Foreskin fibroblast (primary cell): ENCODE measurements at places on chromosomes 4 and X.

GRCh38 chr4:81756973-81757372, 285.3 kb upstream of the RASGEF1B start:
- DNase-seq = no peak

GRCh38 chr4:15182600-15183220, 180.4 kb downstream of the CPEB2 start:
- DNase-seq = no peak

GRCh38 chr4:142840516-142841123, 5.5 kb downstream of the INPP4B start:
- peak; percentile 70 for DNase-seq

- no peak for DNase-seq
Observed at GRCh38 chr4:20883231-20883630, 183.0 kb downstream of the PACRGL start.

- DNase-seq = no peak
Observed at GRCh38 chr4:141124224-141124623, 9.0 kb downstream of the RNF150 start.

- peak; percentile 69 for DNase-seq
Observed at GRCh38 chr4:108168671-108169523, at the start of gene LEF1. Gene LEF1, minus strand, starts transcription at chr4:108168932. Its CDS starts 1,165 bp downstream, at chr4:108167767.

DNA sequence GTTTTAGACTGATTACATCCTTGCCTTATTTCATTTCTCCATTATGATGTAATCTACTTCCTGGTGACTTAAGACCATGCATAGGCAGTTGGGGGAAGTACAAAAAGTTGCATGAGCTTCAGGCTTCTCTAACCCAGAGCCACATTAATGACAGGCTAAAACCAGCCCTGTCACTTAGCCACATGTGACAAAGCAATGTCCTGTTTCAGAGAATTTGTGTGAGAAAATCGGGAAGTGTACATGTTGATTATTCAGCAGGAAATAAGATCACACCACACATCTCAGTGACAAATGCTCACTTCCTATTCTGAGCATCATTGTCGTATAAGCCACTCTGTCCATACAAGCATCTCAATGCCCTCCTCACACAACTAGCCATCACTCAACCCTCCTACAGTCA, 98.5 kb upstream of the MAGEB16 start:
- DNase-seq = no peak

DNA sequence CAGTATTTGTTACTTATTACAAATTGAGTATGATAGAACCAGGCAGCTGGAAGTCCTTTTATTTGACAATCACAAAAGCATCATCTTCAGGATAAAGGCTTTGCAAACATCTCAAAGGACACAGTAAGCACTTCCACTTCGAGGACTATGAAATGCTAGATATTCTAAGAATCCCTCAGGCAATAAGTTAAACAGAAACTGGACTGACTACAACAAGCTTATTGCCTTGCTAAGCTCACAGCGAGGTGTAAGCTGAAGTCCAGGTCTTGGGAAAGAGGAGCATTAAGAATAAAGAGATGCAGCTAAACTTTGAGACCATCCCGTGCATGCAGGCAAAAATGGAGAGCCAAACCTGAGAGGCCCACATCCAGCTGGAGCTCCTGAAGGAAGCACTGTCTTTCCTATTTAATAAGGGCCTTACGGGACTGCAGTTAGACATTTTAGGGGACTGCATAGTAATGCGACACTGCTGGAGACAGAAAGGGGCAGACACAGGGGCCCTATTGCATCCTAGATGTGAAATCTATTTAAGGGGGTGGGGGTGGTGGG, 38.7 kb downstream of the DCHS2 start:
- DNase-seq = no peak

DNA sequence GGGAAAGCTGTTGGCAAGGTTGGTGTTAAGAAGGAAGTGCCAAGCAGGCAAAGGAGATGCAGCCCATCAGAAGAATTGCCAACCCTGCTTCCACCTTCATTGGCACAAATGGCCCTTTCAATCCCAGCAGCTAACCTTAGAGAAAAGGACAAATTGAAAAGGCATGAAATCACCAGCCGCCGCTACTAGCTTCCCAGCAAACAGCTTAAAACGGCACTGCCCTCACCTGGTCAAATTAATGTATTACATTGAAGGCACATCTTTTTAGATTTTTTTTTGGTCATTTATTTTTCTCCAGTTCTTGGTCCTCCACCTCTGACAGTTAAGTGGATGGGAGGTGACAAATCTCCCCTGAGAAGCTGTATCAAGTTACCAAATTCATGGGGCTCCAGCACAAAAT, 51.0 kb upstream of the NHSL2 start:
- DNase-seq = peak; percentile 13

GRCh38 chr4:51943221-51943620, 76.9 kb downstream of the LRRC66 start:
- DNase-seq = peak; percentile 20

DNA sequence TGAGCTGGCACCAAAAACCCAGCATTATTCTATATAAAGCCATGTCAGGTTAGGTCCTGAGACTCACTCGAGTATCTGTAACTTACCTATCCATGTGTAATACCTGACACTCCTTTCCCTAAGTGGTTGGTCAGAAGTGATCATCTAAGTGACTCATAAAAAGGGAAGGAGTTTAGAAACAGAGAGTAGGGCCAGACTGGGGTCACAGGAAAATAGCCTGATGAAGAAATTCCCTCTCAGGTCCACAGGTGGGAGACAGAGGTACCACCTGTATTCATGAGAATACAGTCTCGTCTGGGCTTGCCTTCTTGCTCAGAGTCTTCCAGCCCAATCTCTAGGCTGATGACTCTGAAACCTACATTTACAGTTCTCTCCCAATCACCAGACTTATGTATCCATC, 161.8 kb upstream of the MAP3K15 start:
- DNase-seq = no peak

- no peak for DNase-seq
Observed at GRCh38 chr4:120994521-120994920, 72.0 kb upstream of the PRDM5 start.

GRCh38 chr4:177235026-177235425, 74.6 kb upstream of the NEIL3 start:
- peak; percentile 29 for DNase-seq
